ENCODE measurements at places on chromosomes 7 and 10.

DNA sequence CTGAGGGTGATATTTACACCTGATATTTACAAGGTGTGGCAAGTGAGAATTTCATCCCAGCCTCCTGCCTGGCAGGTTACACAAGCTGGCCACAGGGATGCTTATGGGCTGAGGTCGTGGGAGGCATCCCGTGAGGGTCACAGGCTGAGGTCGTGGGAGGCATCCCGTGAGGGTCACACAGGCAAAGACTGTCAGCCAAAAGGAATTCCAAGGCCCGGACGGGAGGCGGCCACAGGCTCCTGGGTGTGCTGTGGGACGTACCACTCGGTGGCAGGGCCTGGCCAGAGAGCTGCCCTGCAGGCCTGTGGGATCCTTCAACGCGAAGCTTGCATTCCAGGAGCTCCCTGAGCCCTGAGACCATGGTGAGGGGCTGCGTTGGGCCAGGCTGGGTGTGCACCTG, 460.6 kb downstream of the DNAJB6 start:
- no peak for DNase-seq

- no peak for DNase-seq
These were observed 64.0 kb downstream of the CACNB2 start for GRCh38 chr10:18204039-18204835.

- DNase-seq = no peak
These were observed 1.1 kb downstream of the ODAD2 start for GRCh38 chr10:27997865-27998177.

GRCh38 chr10:18400201-18400905, 251.0 kb downstream of the NSUN6 start:
- no peak for DNase-seq

DNA sequence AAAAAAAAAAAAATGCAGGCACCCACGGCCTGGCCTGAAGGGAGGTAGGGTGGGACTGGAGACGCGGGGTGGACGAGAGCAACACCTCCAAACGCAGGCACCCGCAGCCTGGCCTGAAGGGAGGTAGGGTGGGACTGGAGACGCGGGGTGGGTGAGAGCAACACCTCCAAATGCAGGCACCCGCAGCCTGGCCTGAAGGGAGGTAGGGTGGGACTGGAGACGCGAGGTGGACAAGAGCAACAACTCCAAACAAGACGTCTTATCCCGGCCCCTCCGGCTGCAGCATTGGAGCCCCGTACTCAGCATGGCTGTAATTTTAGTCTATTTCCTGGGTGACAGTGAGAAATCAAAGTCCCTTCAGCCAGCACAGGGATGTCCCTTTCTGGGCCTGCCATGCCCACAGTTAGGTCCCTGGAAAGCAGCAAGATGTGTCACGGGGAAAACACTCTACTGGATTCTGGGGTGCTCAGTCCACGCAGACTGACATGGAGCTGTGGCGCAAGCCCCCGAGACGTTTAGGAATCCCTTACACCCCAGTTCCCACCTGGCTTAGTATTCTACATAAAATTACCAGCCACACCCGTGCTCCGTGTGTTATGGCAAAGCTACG, 119.9 kb downstream of the WDR37 start:
- DNase-seq = no peak

- DNase-seq = no peak
These were observed 7.3 kb upstream of the FEZF1 start for GRCh38 chr7:122311734-122312450.

DNA sequence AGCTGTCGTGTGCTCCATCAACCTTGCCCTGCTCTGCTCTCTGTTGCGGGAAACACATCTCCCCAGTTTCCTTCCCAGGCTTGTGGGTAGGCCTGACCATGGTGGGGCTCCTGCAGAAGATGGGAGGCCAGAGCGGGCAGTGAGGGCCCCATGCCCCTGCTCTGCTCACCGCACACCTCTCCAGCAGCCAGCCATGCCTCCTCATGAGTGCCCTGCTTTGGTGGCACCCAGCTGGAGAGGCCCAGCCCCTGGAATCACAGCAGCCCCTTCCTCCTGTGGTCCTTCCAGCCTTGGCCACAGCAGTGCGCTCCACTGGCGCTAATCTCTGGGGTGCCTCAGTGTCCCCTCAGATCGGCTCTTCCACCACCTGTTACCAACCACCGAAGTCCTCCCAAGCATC, 4.2 kb upstream of the OPN4 start:
- no peak for DNase-seq

DNA sequence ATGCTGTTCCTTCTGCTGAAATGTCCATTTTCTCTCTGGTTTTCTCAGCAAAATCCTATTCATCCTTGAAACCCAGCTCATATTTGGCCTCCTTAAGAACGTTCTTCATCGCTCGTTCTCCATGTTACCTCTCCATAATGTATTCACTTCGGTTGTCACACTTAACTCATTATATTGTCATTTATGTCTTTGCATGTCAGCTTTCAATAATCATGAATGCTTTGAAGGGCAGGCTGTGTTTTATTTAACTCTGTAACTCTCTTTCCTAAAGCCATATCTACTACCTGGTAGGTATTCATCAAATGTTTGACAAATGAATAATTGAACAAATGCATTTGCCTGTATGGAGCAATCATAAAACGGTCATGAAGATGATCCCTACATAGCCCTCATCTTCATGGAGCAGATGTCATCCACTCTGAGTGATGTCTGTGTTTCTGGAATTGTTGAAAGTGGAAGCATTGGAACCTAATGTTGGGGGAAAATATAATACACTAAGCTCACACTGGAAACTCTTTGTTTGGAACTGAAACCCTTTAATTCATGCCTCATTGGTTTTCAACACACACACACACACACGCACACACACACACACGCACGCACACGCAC, 303.4 kb downstream of the PLXNA4 start:
- DNase-seq = no peak

DNA sequence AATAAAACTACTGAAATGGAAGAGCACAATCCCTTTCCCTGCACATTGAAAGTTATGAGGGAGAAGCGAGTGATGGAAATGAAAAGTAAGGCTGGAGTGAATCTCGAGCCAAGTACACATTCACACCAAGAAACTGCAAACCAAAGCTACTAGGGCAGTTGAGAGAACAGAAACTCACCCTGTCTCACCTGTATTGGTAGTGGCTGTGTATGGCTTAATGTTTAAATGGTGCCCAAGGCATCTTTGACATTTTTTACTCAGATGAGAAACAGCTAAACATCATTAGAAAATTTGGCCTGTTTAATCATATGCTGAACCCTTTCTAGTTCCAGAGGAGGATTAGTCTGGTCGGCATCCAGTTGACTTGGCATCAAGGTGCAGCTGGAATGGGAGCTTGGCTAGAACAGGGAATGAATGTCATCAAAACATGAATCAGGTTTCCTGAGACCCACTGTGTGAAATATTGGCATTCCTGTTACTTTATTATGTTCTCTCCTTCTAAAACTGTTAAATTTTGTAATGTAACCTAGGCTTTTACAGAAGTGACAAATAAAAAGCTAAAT, 840.8 kb downstream of the GRM8 start:
- no peak for DNase-seq

DNA sequence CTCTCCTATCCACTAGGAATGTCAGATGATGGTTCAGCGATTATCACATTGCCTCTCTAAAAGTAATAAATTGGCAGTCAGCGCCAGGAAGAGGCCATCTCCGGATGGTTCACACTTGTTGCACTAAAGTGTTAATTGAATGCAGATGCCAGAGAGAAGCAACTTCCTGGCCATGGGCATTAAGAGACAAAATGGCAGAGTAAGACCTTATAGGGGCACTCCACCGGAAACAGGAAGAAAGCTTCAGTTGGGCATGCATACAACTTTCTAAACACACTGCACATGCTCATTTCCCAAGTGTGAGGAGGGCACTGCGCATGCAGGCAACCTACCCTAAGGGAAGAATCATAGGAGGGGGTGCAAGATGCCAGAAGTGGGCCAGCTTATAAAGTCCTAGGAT, 71.7 kb upstream of the AUTS2 start:
- no peak for DNase-seq

DNA sequence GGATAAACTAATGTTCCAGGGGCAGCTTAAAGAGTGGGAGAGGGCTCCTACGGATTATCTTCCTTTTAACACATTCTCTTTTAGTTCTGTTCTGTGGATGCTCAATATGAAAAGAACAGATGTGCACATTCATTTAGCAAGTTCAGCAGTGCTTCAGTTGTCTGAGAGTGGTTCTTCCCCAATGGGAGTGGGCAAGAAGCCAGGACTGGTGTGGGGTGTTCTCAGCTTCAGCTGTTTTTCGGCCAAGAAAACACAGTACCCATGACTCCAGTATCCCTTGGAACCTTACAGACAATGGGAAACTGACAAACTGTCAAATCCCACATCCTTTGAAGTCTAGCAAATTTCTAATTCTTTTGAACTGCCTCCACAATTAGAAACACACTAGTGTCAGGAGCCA, 71.5 kb upstream of the LRRC17 start:
- no peak for DNase-seq

Measured in foreskin keratinocyte (primary cell).